ENCODE measurements at places on chromosomes 4 and X. TPM values are rescaled to one million over a fixed set of nuclear protein-coding genes. Genes with fewer than 3 reads are reported as not detected.

The GAGE12E gene
- total RNA-seq = not detected

DNA sequence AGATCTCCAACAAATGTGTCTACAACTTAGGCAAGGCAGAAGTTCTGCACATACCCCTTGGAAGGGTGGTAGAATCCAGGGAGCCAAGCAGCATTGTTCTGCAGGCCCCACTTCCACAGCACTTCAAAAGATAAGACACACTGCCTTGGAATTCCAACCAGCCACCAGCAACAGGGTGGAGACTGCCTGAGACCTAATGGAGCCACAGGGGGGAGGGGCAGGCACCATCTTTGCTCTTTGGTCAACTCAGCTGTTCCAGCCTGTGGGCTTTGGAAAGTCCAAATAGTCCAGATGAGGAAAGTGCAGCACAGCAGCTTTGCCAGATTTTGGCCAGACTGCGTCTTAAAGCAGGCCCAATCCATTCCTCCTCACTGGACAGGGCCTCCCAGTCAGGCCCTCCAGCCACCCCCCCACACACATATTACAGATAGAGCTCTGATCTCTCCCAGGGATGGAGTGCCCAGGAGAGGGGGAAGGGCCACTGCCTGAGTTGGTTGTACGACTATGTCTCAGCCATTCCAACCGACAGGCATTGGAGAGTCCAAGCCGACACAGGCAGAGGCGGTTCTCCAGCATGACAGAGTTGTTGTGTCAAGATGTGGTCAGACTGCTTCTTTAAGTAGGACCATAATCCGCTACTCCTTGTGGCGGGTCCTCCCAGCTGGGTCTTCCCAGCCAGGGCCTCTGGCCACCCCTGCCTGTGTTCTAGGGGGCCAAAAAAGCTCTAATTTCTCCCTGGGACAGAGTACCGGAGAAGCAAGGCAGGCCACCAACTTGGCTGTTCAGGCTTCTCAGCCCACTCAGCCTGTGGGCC lies 42.5 kb upstream of the ANTXR2 start:
- DNase-seq = no peak

DNA sequence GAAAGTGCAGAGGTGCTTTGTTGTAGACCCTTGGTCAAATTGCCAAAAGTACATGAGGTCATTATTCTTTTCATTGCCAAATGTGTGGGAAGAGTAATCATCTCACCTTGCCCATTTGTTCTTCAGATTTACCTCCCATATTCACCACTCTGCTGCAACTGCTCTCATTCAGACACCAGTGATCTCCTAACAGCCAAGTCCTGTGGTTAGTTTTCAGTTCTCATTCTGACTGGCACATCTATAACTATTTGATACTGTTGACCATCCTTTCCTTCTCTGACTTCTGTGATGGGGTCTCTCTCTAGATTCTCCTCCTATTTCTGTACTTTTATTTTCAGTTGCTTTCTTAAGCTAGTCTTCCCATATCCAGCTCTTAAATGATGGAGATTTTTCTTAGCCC lies 39.8 kb downstream of the GRIA3 start:
- no peak for DNase-seq

DNA sequence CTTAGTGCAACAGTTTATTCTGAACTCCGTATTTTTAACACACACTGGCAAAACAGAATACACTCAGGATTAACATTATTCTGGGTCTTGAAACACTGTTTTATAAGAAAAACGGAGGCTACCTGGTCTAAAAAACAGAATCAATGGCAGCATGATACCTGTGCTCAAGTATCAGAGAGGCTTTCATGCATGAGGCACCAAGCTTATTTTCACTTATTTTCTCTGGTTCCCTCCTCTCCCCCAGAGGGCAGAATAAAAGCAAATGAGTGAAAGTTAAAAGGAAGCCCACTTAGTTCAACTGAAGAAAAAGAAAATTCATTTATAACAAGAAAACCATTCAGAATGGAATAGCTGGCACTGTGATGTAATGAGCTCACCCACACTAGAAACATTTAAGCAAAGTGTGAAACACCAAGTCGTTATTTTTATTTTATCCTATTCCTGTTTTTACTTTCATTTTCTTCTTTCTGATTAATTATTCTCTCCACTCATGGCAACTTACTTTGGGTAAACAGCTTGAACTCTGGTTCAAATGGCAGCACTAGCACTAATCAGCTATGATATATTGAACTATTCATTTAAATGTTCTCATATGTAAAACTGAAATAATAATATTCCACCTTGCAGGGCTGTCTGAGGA lies 211.8 kb downstream of the PPP3CA start:
- no peak for DNase-seq

The NEK1 gene
- 12.5 TPM for total RNA-seq

The FDCSP gene
- not detected for total RNA-seq

DNA sequence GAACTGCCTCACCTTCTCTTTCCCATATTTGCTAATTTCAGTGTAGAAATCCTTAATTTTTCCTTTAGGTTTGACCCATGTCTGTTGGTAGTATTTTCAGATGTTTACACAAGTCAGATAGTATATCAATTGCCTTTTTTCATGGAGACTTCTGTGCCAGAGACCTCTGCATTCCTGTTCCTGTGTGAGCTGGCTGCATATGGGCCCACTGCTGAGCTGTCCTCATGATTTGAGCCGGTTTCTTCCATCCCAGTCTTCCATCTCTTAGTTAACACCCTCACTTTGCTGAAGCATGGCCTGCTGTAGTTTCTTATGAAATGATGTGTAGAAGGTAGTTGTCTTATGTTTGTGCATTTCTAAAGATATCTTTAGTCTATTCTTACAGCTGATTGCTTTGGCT lies 40.0 kb downstream of the CDS1 start:
- no peak for DNase-seq

DNA sequence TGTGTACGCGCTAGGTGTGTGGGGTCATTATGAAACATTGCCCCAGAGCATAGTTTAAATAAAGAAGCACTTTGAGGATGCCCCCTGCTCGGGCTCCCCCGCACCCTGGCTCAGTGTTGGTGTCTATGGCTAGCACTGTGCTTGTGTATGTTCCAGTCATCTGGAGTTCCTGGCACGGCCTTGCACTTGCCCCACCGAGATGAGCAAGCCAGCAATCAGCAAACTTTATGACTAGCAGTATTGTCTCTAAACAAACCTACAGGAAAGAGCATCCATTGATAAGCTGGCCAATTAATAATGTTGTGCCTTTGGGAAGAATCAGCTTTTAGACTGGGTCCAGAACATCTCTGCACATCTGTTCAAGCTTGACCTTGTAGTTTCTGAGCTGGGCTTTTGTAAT lies 707 bp upstream of the SHROOM4 start:
- no peak for DNase-seq

GRCh38 chr4:18733961-18734360 lies 712.4 kb upstream of the LCORL start:
- DNase-seq = no peak

GRCh38 chrX:107429090-107429489 lies 20.4 kb upstream of the FRMPD3 start:
- DNase-seq = peak; percentile 15

DNA sequence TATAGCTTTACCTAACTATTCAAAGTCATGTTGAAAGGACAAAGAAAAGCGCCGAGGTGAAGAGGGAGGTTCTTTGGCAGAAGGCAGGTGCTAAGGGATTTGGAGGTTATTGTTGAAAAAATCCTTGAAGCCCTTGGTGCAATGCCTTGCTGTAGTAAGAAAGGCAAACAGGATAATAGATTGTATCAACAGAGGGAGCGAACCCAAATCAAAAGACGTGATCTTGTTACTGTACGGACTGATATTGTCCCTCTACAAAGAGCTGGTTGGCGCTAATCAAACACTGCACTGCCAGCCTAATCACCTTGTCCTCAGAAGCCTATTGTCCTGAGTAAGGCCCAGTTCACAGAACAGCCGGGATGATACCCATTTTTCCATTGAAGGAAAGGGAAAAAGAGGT lies 182.9 kb downstream of the ZIC3 start:
- no peak for DNase-seq

GRCh38 chrX:57906790-57907189 lies 3.5 kb downstream of the ZXDA start:
- DNase-seq = no peak

The MAPK10 gene
- 2.0 TPM for total RNA-seq

GRCh38 chrX:18906286-18906685 lies 77.6 kb downstream of the PHKA2 start:
- DNase-seq = no peak

The TCP11X2 gene
- 2.0 TPM for total RNA-seq

GRCh38 chr4:170051402-170051801 lies 25.2 kb upstream of the MFAP3L start:
- DNase-seq = no peak

- DNase-seq = no peak
These were observed 24.7 kb downstream of the SEC24D start for GRCh38 chr4:118810991-118811764.

DNA sequence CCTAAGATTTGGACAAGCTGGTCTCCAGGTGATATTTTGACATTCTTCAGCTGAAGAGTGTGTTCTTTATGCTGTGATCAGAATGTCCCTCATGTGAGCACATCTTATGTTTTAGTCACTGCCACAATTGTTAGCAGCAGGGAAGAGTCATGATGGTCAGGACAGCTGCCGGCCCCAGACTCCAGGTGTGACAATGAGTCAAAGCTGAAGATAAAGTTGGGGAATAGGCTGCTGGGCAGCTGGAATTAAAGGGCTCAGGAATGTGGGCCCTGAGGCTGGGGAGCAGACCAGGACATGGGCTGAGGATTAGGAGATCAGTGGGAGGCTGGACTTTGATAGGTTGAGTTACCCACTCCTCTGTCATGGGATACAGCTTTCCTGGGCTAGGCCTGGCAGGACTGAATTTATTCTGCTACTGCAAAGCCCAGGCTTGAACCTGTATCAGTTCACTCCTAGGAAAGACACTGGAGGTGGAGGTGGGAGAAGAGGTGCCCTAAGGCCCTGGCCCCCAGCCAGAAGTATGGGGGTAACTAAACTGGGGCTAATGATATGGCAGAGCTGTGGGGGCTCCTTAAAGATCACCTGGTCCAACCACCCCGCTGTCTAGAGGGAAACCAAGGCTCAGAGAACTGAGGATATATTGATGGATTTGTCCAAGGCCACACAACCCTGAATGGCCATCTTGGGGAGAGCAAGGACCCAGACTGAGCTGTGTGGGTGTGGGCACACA lies 119.5 kb downstream of the PJA1 start:
- DNase-seq = no peak

- DNase-seq = no peak
These were observed 20.6 kb downstream of the RTL5 start for GRCh38 chrX:72110876-72111708.
